ENCODE measurements at places on chromosomes 16 and 17. TPM values are rescaled to one million over a fixed set of nuclear protein-coding genes. Genes with fewer than 3 reads are reported as not detected.

Gene TAOK2
- total RNA-seq: 34.9 TPM

Gene FUS
- 84.8 TPM for total RNA-seq

Gene CCDC57
- total RNA-seq: 8.1 TPM

Gene SLC6A4
- not detected for total RNA-seq

Gene PPM1E
- 3.2 TPM for total RNA-seq

Gene TNFRSF17
- not detected for total RNA-seq

Gene CHST5
- 0.07 TPM for total RNA-seq

Gene OSGIN1
- 4.7 TPM for total RNA-seq

Gene C1QTNF8
- total RNA-seq: not detected

Gene KRT25
- total RNA-seq: not detected

Gene IRX5
- total RNA-seq: 0.47 TPM

Gene PYY
- not detected for total RNA-seq

Gene P3H4
- total RNA-seq: 7.0 TPM

Gene CCL1
- not detected for total RNA-seq

Gene TNP2
- total RNA-seq: not detected

Gene BICDL2
- total RNA-seq: not detected

Gene KCTD19
- total RNA-seq: not detected

Gene WNT9B
- total RNA-seq: 0.42 TPM

Gene METTL22
- total RNA-seq: 28.6 TPM

Gene HEATR9
- total RNA-seq: not detected

Gene P2RX1
- total RNA-seq: 0.17 TPM

Gene DHX58
- total RNA-seq: 3.8 TPM

Gene PPY
- total RNA-seq: not detected

Gene HCRT
- not detected for total RNA-seq

Gene SLX1A
- total RNA-seq: 16.5 TPM

Gene CD79B
- 5.7 TPM for total RNA-seq

Gene HSPB9
- 0.12 TPM for total RNA-seq

Gene CCL7
- total RNA-seq: not detected

Gene NHLRC4
- total RNA-seq: 0.52 TPM

Gene CPHXL2
- not detected for total RNA-seq

Gene ENO3
- total RNA-seq: 670 TPM

Data from left ventricle myocardium superior (tissue), 1 donor.